ENCODE measurements at places on chromosomes 6 and 20.

GRCh38 chr20:18284805-18285533 is 3.4 kb upstream of the ZNF133 start:
- DNase-seq, result no peak

DNA sequence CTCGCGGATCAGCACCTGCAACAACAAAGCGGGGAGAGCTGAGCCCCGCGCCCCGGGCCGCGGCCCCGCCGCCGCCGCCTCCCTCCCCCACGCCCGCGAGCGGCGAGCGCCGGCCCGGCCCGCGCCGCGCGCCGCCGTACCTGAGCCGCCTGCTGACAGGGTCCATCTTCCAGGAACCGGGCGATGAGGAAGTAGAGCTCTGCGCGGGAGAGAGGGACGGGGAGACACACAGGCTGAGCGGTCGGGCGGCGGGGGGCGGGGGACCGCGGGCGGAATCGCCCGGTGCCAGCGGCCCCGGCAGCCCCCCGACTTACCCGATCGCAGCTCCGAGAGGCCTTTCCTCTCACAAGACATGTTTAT is 359 bp downstream of the PHIP start:
- DNase-seq, result no peak

DNA sequence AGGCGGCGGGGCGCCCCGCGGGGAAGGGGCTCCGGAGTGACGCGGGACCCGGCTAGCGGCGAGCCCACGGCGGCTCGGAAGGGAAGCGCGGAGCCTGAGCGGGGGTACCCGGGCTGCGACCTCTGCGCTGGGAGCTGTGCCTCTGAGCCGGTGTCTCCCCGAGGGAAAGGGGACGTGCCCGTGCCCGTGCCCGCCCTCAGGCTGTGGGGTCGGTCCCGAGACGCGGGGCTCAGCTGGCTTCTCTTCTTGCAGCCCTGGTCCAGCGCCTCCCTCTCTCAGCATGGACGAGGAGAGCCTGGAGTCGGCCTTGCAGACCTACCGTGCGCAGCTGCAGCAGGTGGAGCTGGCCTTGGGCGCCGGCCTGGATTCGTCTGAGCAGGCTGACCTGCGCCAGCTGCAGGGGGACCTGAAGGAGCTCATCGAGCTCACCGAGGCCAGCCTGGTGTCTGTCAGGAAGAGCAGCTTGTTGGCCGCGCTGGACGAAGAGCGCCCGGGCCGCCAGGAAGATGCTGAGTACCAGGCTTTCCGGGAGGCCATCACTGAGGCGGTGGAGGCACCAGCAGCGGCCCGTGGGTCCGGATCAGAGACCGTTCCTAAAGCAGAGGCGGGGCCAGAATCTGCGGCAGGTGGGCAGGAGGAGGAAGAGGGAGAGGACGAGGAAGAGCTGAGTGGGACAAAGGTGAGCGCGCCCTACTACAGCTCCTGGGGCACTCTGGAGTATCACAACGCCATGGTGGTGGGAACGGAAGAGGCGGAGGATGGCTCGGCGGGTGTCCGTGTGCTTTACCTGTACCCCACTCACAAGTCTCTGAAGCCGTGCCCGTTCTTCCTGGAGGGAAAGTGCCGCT is 686 bp downstream of the ZGPAT start:
- no peak for DNase-seq

DNA sequence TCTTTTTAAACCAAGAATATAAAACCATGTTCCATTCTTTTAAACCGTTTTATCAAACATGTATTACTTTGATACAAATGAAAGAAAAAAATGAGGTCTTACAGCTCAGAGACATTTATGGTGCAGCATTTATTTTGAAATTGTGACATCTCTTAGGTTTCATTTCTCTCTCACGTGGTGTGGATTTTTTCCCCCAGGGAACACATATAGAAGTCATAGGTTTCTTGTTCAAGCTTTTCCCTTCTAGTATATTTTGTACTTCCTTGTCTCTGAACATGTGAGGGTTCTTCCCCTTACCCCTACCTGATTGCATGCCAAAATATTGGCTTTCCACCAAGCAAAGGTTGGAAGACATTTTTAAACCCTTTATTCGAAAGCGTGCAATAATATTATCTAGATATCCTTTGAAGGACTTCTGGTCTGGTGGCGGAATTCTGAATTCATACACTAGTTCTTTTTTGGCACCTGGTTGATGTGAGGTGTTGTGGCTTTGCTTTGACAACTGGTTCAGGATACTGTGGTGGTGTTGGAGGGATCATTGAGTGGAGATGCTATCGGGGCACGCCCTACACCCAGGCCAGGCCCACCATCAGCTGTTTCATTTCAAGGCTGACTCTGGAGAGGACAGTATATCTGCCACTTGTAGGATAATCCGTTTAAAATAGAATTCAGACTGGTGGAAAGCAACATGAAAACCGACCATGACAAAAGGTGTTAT is 5.6 kb upstream of the FAM50B start:
- no peak for DNase-seq

DNA sequence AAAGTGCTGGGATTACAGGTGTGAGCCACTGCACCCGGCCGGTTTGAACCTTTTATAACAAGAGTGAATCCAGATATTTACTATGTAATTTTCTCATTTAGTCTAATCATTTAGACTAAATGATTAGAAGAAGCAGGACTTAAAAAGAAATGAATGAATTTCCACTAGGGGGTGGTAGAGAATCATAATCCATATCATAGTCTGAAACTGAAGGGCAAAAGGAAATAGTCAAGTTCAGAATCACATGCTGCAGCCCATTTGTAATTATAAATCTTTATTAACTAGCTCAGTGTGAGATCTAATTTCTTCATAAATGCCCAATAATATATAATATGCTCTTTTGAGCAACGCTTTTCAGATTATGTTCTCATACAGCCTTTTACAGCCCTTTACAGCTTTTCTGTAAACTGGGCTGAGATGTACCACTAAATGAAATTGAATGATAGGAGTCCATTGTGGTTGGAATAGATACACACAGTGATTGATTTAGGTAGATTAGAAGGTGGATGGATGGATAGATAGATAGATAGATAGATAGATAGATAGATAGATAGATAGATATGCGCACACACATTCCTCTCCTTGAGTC is 31.8 kb downstream of the PSMB9 start:
- no peak for DNase-seq

DNA sequence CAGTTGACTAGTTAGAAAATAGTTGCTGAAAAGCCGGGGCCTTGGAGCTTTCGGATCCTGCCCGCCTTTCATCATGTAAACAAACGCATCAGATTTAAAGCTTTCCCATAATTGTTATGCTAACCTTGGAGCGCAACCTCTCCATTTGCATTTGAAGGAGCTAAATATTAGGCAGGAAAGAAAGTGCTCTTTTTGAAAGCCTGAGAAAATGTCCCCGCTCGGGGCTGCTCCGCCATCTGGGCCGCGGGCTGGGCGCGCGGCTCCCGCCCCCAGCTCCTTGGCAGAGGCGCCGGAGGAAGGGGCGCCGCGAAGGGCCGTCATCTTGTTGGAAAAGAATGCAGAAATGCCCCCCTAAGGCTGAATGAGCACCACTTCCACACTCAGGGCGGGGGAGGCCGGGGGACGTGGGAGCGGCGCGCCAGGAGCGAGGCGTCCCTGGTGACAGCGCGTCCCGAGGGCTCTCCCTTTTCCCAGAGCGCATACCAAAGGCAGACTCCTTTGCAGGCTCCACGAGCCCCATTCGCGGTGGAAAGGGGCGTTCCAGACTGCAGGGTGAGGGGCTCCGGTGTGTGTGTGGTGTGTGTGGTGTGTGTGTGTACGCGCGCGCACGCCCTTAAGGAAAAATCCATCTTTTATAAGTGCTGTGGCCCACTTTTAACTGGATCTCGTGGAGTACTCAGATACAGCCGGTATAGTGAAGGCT is 145.6 kb upstream of the ID4 start:
- no peak for DNase-seq

- DNase-seq, result no peak
Observed at GRCh38 chr6:33786736-33787135, 2.2 kb downstream of the LEMD2 start.

- DNase-seq, result no peak
Observed at GRCh38 chr6:49299279-49299678, 163.8 kb downstream of the MMUT start.

DNA sequence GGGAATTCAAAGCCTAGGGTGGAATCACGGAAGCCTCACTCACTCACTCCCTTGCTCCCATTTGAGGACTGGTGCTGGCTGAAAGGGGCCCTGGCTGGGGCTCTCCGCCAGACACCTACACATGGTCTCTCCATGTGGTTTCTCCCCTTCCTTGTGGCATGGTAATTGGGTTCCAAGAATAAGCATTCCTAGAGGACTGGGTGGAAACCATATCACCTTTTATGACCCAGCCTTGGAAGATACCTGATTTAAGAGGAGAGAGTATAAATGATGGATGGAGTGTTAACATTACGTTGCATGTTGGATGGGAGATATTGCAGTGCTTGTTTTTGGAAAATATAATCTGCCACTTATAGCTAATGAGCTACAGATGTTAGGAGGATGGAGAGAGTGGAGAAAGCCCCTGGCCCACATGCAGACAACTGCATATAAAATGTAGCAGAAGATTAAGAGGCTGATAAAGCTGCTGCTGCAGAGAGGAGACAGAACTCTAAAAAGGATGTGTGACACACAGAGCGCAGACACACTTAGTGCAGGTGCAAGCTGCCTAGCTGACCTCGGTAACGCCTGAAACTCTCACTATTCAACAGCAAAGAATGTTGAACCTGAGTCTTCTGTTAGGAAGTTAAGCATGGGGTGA is 23.3 kb upstream of the CDKN1A start:
- no peak for DNase-seq

DNA sequence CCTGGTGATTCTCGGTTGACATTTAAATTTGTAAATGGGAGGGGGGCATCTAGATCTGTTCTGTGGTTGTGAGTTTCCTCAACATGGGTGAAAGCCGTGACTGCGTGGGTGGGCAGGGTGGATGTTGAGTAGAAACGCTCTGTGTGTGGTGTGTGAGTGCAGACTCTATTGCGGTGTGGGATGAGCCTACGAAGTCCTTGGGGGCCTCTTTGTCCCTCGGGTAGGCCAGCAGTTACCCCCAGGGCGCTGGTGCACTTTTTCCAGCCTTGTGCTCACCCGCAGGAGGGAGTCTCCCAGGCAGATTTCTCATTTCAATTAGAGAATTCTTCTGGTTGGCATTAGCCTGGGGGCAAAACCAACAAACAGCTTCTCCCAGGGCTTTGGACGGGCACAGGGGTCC is 10.6 kb downstream of the TOX2 start:
- no peak for DNase-seq

- no peak for DNase-seq
Observed at GRCh38 chr6:29925727-29926412, 16.5 kb upstream of the HLA-A start.

DNA sequence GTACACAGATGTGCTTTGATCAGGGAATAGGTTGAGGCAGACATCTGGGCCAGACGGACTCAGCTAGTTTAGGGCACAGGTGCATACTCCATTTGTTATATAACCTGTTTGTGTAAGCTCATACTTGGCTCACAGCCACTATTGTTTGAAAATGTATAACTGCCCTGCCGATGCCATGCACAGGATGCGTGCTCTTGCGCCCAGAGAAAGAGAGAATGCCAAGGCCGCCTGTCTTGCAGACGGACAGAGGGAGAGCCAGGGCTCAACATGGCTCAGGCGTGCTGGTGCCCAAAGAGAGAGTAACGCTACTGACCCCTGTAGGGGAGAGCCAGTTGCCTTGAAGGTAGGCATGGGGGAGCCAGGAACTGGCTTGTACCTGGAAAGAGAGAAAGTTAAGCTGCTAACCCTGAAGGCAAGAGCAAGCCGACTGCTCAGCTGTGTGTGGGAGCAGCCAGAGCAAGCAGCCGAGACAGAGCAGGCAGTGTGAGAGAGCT is 57.7 kb downstream of the FAM229B start:
- DNase-seq, result no peak

DNA sequence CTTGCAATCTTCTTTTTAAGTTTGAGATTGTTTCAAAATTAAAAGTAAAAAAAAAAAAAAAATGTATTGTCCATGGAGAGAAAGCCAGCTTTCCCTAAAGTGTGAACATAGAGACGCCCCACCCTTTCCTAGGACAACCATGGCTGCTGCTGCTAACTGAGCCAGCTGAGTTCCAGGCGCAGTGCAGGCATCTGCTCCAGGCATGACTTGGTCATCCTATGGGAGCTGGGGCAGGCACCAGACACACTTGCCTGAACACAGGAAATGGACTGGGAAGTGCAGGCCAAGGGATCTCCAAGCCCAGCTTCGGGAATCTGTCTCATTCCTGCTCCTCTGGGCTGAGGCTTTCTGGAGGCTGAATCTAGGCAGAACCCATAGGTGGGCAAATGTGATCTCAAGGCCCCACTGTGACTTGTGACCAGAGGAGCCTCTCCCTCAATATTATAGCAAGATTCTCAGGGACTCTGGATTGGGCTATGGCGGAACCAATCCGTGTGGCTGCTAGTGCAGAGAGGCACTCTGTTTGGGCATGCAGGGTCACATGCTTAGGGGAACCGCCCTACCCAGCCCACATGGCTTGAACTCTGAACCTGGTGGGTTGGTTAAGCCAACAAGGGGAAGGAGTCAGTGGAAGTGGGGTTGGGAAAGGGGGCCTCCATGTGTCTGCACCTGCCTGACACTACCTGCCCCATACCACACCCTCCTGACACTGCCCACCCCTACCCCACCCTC is 138.2 kb upstream of the CST7 start:
- DNase-seq, result no peak

GRCh38 chr6:145555084-145555483 is 180.2 kb downstream of the EPM2A start:
- DNase-seq, result no peak

GRCh38 chr6:93222071-93222851 is 197.1 kb downstream of the EPHA7 start:
- DNase-seq, result no peak

GRCh38 chr6:157847846-157848245 is 24.8 kb downstream of the SNX9 start:
- no peak for DNase-seq

DNA sequence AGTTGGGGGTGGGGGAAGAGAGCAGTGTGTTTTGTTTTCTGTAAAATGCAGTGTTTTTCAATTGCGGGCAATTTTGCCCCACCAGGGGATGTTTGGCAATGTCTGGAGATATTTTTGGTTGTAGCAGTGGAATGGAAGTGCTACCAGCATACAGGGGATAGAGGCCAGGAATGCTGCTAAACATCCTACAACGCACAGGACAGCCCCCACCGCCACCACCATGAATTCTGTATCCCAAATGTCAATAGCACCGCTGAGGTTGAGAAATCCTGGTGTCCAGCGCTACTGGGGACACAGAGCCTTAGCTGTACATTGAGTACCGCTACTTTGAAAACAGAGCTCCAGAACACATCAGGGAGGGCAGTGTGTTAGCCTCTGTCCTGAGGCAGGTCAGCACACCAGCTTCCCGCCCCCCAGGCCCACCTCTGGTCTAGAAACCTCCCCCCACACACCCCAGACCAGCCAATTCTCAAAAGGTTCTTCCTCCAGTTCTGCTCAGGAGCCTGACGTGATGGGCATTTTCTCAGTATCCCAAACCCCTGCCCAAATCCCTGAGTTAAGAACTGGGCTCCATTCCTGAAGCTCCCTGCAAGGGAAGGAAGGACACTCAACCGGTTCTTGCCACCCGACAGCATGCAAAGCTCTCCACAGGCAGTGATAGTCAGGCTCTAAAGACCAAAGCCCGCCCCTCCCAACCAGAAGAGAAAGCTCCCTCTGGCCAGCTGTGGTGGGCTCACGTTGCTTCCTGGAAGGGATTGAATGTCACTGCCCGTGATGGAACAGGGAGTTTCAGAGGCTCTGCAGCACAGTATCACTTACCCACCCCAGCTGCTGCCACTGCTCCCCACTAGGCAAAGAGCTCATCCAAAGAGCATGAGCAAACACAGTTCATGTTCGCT is 321.5 kb upstream of the JARID2 start:
- DNase-seq, result no peak

GRCh38 chr6:81772741-81773140 is 20.3 kb upstream of the TENT5A start:
- DNase-seq, result no peak

GRCh38 chr6:54448617-54449016 is 140.4 kb downstream of the TINAG start:
- DNase-seq, result no peak
